HepG2 (cell line): ENCODE measurements at places on chromosomes 11 and 22. TPM values are rescaled to one million over a fixed set of nuclear protein-coding genes. Genes with fewer than 3 reads are reported as not detected.

The APOL3 gene
- total RNA-seq: 5.4 and 6.3 TPM in 2 replicates

The MYEOV gene
- total RNA-seq: 0.17 and 0.33 TPM in 2 replicates

The DRD2 gene
- total RNA-seq: not detected in 2 replicates

The CTSD gene
- total RNA-seq: 41.6 and 143 TPM in 2 replicates

The FOSL1 gene
- 3.1 and 4.0 TPM in 2 replicates for total RNA-seq

The KRTAP5-7 gene
- not detected in 2 replicates for total RNA-seq

The APOL6 gene
- 6.3 and 7.5 TPM in 2 replicates for total RNA-seq

The NPAS4 gene
- not detected in 2 replicates for total RNA-seq

The ART1 gene
- not detected in 2 replicates for total RNA-seq

The KCNJ1 gene
- total RNA-seq: not detected in 2 replicates

The MAJIN gene
- total RNA-seq: not detected in 2 replicates

The WNT11 gene
- 0.66 TPM in 1 of 2 replicates, not detected in the other for total RNA-seq

The BIK gene
- total RNA-seq: 0.66 and 0.80 TPM in 2 replicates

The OR52N2 gene
- total RNA-seq: not detected in 2 replicates

The RIMBP3C gene
- 0.11 and 0.15 TPM in 2 replicates for total RNA-seq

The PAMR1 gene
- not detected in 2 replicates for total RNA-seq

The HSPB2 gene
- not detected in 2 replicates for total RNA-seq

The CASP4 gene
- total RNA-seq: 69.8 and 98.1 TPM in 2 replicates

The NAALADL1 gene
- total RNA-seq: 3.4 and 9.3 TPM in 2 replicates

The DBX1 gene
- not detected in 2 replicates for total RNA-seq

The ADM2 gene
- total RNA-seq: 0.76 and 1.2 TPM in 2 replicates

DNA sequence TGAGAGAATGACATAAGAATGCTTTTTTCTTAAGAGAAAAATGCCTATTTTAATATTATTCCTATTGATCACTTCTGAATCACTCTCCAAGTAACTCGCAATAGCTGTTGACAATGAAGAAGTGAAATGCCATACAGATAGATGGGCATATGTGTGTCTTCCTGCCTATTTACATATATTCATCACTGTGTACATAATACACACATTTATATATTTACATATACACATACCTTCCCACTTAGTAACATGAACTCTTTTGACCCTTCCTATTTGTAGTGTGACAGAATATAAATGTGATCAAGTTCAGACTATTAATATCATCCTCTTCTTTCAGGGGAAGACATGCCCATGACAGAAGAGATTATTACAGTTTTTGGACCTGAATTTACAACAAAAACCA, 756.7 kb downstream of the DLG2 start:
- no peak overlapping the region for H3K27ac ChIP-seq
- no peaks in the 10 kb centered on the region for H3K36me3 ChIP-seq
- no peak overlapping the region for H3K4me3 ChIP-seq
- DNase-seq: no peak

- H3K4me3 ChIP-seq: 0 out of 2 replicates have a peak overlapping the region, but pooled peaks have one; percentile 6
- DNase-seq: no peak
- H3K36me3 ChIP-seq: no peaks in the 10 kb centered on the region
- H3K27ac ChIP-seq: no peak overlapping the region
- peaks cover 31% of the 10 kb centered on the region for H3K4me1 ChIP-seq
Observed at GRCh38 chr11:95152876-95153856, 63.5 kb downstream of the ENDOD1 start.

GRCh38 chr22:31680861-31681341, 18.9 kb upstream of the PISD start:
- H3K27me3 ChIP-seq: no peaks in the 10 kb centered on the region
- H3K27ac ChIP-seq: no peak overlapping the region
- DNase-seq: no peak
- no peak overlapping the region for H3K4me3 ChIP-seq

DNA sequence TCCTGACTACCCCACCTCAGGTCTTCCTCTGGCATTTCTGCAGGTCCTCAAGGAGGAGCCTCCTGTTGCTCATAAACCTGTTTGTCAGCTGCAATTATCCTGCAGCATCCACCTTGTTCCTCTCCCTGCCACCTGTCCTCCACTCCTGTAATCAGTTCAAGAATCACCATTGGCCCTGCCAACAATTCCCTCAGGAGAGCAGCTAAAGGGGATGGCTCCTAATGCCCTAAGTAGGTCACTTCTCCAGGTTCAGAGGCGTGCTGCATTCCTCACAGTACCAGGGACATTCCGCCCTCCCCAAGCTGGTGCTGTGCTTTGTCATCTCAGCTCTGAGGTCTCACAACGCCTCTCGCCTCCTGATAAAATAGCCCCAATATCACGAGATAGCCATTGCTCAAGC, 2.1 kb downstream of the CLDN25 start:
- H3K4me3 ChIP-seq: no peak overlapping the region
- peaks cover 7% of the 10 kb centered on the region; the same call in 1 of the 2 replicates for H3K4me1 ChIP-seq

- no peak overlapping the region for H3K4me3 ChIP-seq
- H3K27ac ChIP-seq: no peak overlapping the region
- H3K4me1 ChIP-seq: peaks cover 24% of the 10 kb centered on the region
- H3K36me3 ChIP-seq: no peaks in the 10 kb centered on the region
- no peak for DNase-seq
Observed at GRCh38 chr11:9231848-9232177, 33.3 kb downstream of the DENND5A start.

DNA sequence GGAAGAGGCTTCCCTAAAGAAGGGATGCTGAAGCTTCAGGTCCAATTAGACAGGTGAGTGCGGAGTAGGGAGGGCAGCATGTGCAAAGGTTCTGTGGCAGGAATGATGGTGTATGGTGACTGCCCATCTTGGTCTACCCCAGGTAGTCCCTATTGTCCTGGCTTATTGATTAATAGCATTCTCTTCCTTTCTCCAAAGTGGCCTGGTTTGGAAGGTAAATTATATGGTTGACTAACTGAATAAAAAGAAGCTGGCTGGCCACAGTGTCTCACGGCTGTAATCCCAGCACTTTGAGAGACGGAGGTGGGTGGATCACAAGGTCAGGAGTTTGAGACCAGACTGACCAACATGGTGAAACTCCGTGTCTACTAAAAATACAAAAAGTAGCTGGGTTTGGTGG, 230.5 kb downstream of the MIAT start:
- no peak for DNase-seq
- H3K36me3 ChIP-seq: no peaks in the 10 kb centered on the region
- H3K4me1 ChIP-seq: 0 out of 2 replicates have a peak, but pooled peaks cover 5% of the 10 kb centered on the region
- peaks cover 3% of the 10 kb centered on the region for H3K27me3 ChIP-seq
- no peak overlapping the region for H3K27ac ChIP-seq

- no peaks in the 10 kb centered on the region for H3K36me3 ChIP-seq
- peak overlapping the region; percentile 72 for H3K4me3 ChIP-seq
- H3K27me3 ChIP-seq: no peaks in the 10 kb centered on the region
- peak; percentile 42 for DNase-seq
Observed at GRCh38 chr11:59551659-59552521, 40.6 kb downstream of the OR4D9 start.

GRCh38 chr11:12319988-12320387, 57.4 kb upstream of the PARVA start:
- no peaks in the 10 kb centered on the region for H3K4me1 ChIP-seq
- no peaks in the 10 kb centered on the region for H3K36me3 ChIP-seq
- no peak overlapping the region for H3K4me3 ChIP-seq
- H3K27ac ChIP-seq: no peak overlapping the region
- peaks cover 15% of the 10 kb centered on the region; the same call in 1 of the 3 replicates for H3K27me3 ChIP-seq

DNA sequence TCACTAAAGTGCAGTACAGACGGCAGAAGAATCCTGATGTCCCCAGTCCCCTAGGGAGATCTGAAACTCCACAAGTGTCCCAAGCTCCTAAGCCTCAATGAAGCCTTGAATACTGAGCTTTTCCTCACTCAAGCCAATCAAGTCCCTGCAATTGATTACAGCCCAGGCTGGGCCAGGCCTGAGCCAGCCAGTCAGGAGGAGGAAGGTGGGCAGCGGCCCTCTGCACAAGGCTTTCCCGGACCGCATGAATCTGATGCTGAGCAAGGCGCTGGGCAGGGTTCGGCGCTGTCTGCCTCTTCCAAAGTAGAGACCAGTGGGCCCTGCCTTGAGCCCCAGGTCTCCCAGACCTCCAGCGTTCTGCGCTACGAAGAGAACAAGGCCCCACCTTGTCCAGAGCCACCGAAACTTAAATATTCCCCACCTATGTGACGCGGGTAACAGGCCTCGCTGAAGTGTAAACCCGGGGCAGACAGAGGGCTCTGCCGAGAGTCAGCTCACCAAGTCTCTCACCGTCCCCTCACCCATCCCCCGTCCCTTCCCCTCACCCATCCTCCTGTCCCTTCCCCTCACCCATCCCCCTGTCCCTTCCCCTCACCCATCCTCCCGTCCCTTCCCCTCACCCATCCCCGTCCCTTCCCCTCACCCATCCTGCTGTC, 63.2 kb downstream of the SCUBE1 start:
- DNase-seq: no peak
- H3K27me3 ChIP-seq: peaks cover 10% of the 10 kb centered on the region
- no peak overlapping the region for H3K27ac ChIP-seq
- no peak overlapping the region for H3K4me3 ChIP-seq
- no peaks in the 10 kb centered on the region for H3K36me3 ChIP-seq

DNA sequence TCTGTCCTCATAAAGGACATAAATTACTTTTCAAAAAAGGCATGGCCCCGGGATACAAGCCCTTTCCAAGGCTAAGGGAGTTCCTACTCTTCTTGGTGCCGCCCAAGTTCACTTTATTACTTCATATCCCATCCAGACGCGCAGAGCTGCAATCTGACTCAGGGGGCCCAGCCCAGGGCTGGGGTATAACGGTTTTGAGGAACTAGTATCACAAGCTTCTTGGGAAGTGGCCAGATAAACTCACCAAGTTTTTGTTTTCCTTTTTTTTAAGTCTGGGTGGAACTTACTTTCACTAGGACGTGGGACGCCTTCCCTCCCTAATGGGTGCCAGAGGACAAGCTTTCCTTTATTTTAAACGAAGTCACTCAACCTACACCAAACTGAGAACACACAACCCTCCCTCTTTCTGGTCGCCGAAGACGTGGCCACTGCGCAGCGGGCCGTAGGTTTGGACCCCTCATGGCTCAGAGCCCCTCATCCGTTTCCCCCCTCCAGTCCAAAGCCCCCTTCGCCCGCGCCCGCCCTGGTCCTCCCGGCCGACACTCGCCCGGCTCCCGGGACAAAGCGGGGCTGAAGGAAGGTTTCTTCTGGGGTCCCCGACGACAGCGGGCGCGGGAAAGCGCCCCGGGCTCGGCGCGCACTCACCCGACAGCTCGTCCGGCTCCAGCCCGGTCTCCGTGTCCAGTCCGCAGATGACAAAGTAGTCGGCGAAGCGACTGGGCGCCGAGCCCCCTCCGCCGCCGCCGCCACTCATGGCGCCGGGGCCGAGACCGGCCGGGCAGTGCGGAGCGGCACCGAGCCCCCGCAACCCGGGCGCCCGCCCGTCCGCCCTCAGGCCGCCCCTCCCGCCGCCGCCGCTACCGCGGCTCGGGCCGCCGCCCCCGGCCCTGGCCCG, 587 bp downstream of the DENND5A start:
- no peaks in the 10 kb centered on the region for H3K36me3 ChIP-seq
- no peaks in the 10 kb centered on the region; the same call in 2 of the 3 replicates for H3K27me3 ChIP-seq
- peak overlapping the region; percentile 74 for H3K27ac ChIP-seq
- peaks cover 54% of the 10 kb centered on the region for H3K4me1 ChIP-seq
- no peak for DNase-seq

DNA sequence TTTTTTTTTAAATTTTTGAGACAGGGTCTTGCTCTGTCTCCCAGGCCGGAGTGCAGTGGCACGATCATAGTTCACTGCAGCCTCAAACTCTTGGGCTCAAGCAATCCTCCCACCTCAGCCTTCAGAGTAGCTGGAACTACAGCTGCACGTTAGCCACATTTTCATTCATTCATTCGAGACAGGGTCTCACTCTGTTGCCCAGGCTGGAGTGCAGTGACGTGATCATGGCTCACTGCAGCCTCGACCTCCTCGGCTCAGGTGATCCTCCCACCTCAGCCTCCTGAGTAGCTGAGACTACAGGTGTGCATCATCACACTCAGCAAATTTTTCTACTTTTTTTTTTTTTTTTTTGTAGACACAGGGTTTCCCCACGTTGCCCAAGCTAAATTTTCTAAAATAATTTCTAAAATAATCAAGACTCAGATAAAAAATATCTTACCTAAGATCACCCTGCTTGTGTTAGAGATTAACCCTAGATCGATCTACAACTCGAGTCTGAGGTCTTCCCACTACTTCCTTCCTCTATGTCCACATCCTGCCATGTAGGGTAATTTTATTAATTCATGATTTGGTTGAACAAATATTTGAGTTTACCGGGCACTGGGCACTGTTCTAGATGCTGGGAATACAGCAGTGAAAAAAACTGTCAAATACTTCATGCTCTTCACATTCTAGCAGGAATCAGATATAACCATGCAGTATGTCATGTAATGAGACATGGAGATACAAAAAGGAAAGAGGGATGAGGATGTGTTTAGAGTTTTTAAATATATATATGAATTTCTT, 15.1 kb downstream of the EIF4G2 start:
- DNase-seq: no peak
- no peak overlapping the region for H3K27ac ChIP-seq
- peaks cover under 1% of the 10 kb centered on the region; the same call in 1 of the 2 replicates for H3K36me3 ChIP-seq
- H3K27me3 ChIP-seq: peaks cover 18% of the 10 kb centered on the region; the same call in 2 of the 3 replicates
- no peak overlapping the region for H3K4me3 ChIP-seq
- H3K4me1 ChIP-seq: peaks cover 10% of the 10 kb centered on the region; the same call in 1 of the 2 replicates

DNA sequence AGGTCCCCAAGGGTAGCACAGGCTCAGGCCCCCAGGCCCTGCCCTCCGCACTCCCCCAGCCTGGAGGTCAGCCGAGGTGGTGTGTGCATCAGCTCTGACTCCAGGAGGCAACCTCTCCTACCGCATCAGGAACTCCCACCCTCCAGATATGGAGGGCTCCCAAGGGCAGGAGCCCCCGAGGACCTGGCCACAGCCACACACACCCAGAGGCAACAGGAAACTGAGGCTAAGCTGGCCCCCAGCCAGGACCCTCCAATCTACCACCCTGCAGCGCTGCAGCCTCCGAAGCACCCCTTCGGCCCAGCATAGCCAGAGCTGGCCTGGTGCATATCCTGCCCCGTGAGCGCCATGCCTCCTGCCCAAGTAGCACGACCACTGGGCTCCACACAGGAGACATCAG, 104.0 kb downstream of the MED15 start:
- peaks cover 85% of the 10 kb centered on the region for H3K27me3 ChIP-seq
- H3K4me3 ChIP-seq: no peak overlapping the region
- no peak for DNase-seq
- no peaks in the 10 kb centered on the region for H3K36me3 ChIP-seq
- no peak overlapping the region for H3K27ac ChIP-seq

- H3K4me1 ChIP-seq: no peaks in the 10 kb centered on the region
- H3K36me3 ChIP-seq: no peaks in the 10 kb centered on the region
- H3K27me3 ChIP-seq: peaks cover 42% of the 10 kb centered on the region; the same call in 2 of the 3 replicates
Observed at GRCh38 chr11:133919330-133920108, 37.2 kb downstream of the IGSF9B start.
